ENCODE measurements at places on chromosomes 12 and 14. TPM values are rescaled to one million over a fixed set of nuclear protein-coding genes. Genes with fewer than 3 reads are reported as not detected.

GRCh38 chr14:93566065-93566693, 135.4 kb downstream of the UNC79 start:
- H3K27me3 ChIP-seq, result no peaks in the 10 kb centered on the region
- no peaks in the 10 kb centered on the region for H3K4me1 ChIP-seq
- no peak overlapping the region for H3K27ac ChIP-seq
- H3K4me3 ChIP-seq, result no peak overlapping the region
- H3K36me3 ChIP-seq, result no peaks in the 10 kb centered on the region
- no peak for DNase-seq

- H3K36me3 ChIP-seq, result no peaks in the 10 kb centered on the region
- H3K4me3 ChIP-seq, result peak overlapping the region; percentile 31
- H3K4me1 ChIP-seq, result no peaks in the 10 kb centered on the region
- H3K27ac ChIP-seq, result peak overlapping the region; percentile 67
Measured at GRCh38 chr12:47360771-47361388, 281.1 kb upstream of the AMIGO2 start.

- DNase-seq, result no peak
- no peak overlapping the region for H3K4me3 ChIP-seq
- no peak overlapping the region for H3K27ac ChIP-seq
- H3K4me1 ChIP-seq, result peaks cover 13% of the 10 kb centered on the region
- H3K27me3 ChIP-seq, result no peaks in the 10 kb centered on the region
Measured at GRCh38 chr12:45981075-45981837, 9.1 kb downstream of the SCAF11 start.

DNA sequence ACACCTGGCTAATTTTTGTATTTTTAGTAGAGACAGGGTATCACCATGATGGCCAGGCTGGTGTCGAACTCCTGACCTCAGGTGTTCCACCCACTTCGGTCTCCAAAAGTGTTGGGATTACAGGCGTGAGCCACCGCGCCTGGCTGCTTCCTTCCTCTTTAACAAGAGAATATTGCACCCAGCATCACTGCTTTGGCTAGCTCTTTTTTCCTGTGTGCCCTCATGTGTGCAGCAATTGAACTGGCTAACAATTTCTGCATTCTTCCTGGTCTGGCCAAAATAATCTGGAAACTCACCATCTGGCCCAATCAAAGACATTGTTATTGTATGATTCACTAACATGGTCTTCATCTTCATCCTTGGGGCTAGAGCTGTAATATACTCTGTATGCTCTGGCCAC, 2.7 kb upstream of the ASB8 start:
- H3K4me3 ChIP-seq, result no peak overlapping the region
- no peak overlapping the region for H3K27ac ChIP-seq
- no peak for DNase-seq
- no peaks in the 10 kb centered on the region for H3K27me3 ChIP-seq
- H3K4me1 ChIP-seq, result peaks cover 4% of the 10 kb centered on the region
- no peaks in the 10 kb centered on the region for H3K36me3 ChIP-seq

DNA sequence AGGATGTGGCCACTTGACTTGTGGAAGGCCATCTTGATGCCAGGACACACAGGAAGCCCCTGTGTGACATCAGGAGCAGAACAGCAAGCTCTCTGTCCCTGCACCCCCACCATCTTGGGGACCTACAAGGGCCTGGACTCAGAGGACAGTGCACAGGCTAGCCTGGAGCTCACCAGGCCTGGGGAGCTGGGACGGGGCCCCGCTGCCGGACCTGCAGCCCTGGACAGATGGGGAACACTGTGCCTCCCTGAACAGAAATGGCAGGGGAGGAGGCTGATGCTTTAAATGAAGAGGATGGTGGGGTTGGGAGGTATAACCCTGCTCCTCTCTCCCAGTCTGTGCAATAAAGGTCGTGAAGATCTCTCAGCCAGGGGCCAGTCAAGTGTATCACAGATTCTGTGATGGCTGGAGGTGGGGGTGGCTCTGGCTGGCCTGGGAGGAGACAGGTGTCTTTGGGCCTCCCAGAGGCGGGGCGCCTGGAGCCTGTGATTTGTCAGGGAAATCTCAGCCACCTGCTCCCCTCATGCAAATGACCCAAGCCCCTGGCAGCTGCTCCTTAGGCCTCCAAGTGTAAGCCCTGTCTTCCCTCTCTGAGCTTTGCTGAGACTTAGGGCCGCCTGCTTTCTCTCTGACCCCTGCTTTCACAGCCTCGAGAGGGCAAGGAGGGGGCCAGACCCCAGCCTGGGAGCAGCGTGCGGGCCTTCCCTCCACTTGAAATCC, 1.1 kb upstream of the GNB3 start:
- no peak for DNase-seq
- peaks cover 45% of the 10 kb centered on the region for H3K4me1 ChIP-seq
- no peaks in the 10 kb centered on the region for H3K27me3 ChIP-seq
- H3K4me3 ChIP-seq, result no peak overlapping the region
- peaks cover 54% of the 10 kb centered on the region for H3K36me3 ChIP-seq
- no peak overlapping the region for H3K27ac ChIP-seq

NOC4L gene
- total RNA-seq, result 78.5 TPM

- no peaks in the 10 kb centered on the region for H3K4me1 ChIP-seq
- no peaks in the 10 kb centered on the region for H3K27me3 ChIP-seq
- DNase-seq, result no peak
Measured at GRCh38 chr12:58728397-58728796, 191.9 kb downstream of the LRIG3 start.

- no peaks in the 10 kb centered on the region for H3K4me1 ChIP-seq
- H3K27me3 ChIP-seq, result no peaks in the 10 kb centered on the region
- peak overlapping the region; percentile 73 for H3K4me3 ChIP-seq
- DNase-seq, result no peak
Measured at GRCh38 chr14:36662258-36662542, 540 bp downstream of the PAX9 start.

MIP gene
- 0.29 TPM for total RNA-seq

DNA sequence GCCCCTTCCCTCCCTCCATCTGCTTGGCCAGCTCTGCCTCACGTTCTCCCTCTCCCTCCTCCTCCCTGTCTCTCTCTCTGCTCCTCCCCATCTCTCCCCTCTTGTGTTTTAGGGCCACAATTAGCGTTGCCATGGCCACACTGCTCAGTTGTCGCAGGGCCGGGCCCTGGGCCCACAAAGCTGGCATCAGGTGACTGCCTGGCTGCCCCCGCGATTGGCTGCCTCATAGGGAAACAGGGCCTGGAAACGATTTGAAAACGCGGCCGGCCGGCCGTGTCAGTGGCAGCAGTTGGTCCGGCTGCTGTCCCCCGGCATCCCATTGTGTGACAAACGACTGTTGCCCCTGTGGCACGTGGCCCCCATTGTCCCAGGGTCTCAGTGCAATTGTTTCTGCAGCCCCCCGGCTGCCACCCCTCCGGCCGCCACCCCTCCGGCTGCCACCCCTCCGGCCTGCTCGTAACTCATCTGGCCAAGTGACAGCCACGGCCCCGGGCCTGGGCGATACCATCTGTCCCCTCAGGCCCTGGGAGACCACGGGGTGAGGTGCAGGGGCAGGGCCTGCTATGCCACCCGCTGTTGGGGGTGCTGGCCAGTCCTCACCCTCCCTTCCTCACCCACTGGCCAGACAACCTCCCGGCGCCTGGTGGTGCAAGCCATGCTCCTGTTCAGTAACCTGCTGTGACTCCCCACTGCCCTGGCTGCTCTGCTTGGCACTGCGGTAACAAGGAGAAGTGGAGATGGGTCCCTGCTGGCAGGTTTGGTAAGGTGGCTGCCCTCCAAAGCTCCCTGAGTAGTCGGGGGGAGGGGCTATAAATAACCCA, 17.4 kb downstream of the FOXN4 start:
- DNase-seq, result no peak
- H3K27ac ChIP-seq, result no peak overlapping the region
- peaks cover 15% of the 10 kb centered on the region for H3K4me1 ChIP-seq
- no peaks in the 10 kb centered on the region for H3K36me3 ChIP-seq
- H3K27me3 ChIP-seq, result peaks cover 66% of the 10 kb centered on the region
- H3K4me3 ChIP-seq, result no peak overlapping the region

PRICKLE1 gene
- 0.58 TPM for total RNA-seq

DNA sequence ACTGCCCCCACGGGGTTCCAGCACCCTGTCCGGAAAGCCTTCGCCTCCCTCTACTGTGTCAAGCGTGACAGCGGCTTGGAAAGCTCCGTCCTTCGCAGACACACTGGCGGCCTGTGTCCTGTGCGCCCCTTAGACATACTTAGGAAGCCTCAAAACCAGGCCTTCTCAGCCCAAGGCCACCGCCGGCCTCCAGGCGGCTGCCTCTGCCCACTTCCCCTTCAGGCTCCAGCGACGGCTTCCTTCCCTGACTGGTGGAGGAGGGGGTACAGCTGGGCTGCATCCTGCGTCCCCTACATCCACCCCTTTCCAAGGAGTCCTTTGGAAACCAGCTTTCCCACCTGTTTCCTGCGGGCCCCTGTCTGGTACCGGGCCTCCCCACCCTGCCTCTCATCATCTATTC, 2.5 kb upstream of the CACNA2D4 start:
- H3K4me1 ChIP-seq, result peaks cover 40% of the 10 kb centered on the region
- DNase-seq, result no peak
- no peak overlapping the region for H3K4me3 ChIP-seq
- H3K36me3 ChIP-seq, result no peaks in the 10 kb centered on the region
- no peak overlapping the region for H3K27ac ChIP-seq
- H3K27me3 ChIP-seq, result peaks cover 14% of the 10 kb centered on the region

- H3K4me1 ChIP-seq, result peaks cover 58% of the 10 kb centered on the region
- peaks cover 26% of the 10 kb centered on the region for H3K36me3 ChIP-seq
- no peaks in the 10 kb centered on the region for H3K27me3 ChIP-seq
- DNase-seq, result no peak
- H3K27ac ChIP-seq, result peak overlapping the region; percentile 88
Measured at GRCh38 chr12:54418441-54419087, 502 bp downstream of the ITGA5 start.

GRCh38 chr12:32398816-32399369, 465 bp upstream of the FGD4 start:
- peaks cover 14% of the 10 kb centered on the region for H3K4me1 ChIP-seq
- no peak for DNase-seq
- H3K27me3 ChIP-seq, result peaks cover 23% of the 10 kb centered on the region
- H3K36me3 ChIP-seq, result no peaks in the 10 kb centered on the region

LRFN5 gene
- total RNA-seq, result 0.16 TPM

ATP5F1B gene
- 1,519 TPM for total RNA-seq

GRCh38 chr12:108600702-108601007, 2.8 kb upstream of the TMEM119 start:
- H3K4me1 ChIP-seq, result peaks cover 11% of the 10 kb centered on the region
- H3K36me3 ChIP-seq, result no peaks in the 10 kb centered on the region
- no peaks in the 10 kb centered on the region for H3K27me3 ChIP-seq

DNA sequence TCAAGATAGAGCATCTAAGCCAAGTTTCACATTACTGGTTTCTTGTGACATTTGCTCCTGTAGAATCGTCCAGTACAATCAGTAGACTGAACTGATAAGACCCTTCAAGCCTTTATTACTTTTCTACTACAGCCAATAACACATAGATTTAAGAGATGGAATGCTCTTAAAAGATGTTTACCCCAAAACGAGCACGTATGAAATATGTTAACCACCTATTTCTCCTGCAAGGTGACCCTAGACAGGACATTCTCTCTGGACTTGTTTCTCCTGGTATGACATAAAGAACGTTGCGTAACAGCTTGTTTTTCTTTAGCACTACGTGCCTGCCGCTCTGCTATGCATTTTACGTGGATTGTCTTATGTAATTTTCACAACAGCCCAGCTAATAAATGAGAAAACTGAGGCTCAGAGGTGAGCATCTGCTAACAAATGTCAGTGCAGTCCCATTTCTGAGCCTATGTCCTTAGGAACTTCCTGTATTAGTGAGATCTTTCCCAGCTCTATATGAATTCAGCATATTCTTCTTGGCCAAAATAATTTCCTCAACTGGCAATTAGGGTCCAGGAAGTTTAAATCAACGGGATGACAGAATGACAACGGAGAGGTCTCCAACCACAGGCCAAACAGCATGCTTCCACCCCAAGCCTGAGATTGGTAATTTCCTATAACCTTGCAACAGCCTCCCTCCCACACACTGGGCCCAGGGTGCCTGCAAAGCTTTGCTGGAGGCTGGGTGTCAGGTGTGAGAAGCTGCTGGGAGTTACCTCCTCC, 3.7 kb downstream of the NFKBIA start:
- H3K4me3 ChIP-seq, result no peak overlapping the region
- no peak for DNase-seq
- H3K36me3 ChIP-seq, result peaks cover 39% of the 10 kb centered on the region
- no peaks in the 10 kb centered on the region for H3K27me3 ChIP-seq
- H3K27ac ChIP-seq, result 0 out of 3 replicates have a peak overlapping the region, but pooled peaks have one; percentile 13

NCOR2 gene
- 126 TPM for total RNA-seq

DNA sequence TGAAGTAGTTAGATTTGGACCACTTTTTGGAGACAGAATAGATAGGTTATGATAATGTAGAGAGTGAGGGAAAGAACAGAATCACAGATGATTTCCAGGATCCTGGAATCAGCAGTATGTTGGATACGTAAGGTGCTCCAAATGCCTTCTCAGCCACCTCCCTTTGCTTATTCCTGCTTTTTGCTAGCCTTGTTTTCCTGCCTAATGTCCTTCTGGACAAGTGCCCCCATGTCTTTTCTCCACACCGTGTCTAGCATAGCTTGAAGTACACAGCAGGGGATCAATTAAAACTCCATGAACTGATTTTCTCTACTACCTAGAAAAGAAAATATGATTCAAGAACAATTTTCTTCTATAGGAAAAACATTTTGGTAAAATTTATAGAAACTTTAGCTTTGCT, 144.0 kb downstream of the SYT1 start:
- no peaks in the 10 kb centered on the region for H3K36me3 ChIP-seq
- no peaks in the 10 kb centered on the region for H3K27me3 ChIP-seq
- no peak overlapping the region for H3K4me3 ChIP-seq

- DNase-seq, result no peak
Measured at GRCh38 chr12:3379079-3379478, 111.9 kb upstream of the PRMT8 start.

DNA sequence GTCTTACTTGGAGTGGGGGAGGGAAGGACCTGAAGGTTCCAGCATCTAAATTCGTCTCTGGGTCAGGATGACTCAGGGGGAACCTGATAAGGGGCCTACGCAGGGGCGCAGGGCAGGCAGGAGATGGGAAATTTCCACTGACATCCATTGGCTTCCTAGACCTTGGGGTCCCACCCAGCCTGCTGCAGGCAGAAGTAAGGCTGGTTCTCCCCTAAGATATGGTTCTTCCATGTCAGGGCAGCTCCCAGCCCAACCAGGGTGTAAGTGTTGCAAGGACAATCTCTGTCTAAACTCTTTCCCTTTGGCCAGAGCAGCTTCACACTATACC, 2.1 kb upstream of the NDRG2 start:
- no peaks in the 10 kb centered on the region for H3K36me3 ChIP-seq
- no peak overlapping the region for H3K4me3 ChIP-seq
- H3K4me1 ChIP-seq, result peaks cover 44% of the 10 kb centered on the region
- peak; percentile 82 for DNase-seq
- H3K27ac ChIP-seq, result peak overlapping the region; percentile 80
- no peaks in the 10 kb centered on the region for H3K27me3 ChIP-seq

- no peak for DNase-seq
- H3K27me3 ChIP-seq, result no peaks in the 10 kb centered on the region
- H3K4me3 ChIP-seq, result no peak overlapping the region
- 0 out of 2 replicates have a peak, but pooled peaks cover 3% of the 10 kb centered on the region for H3K4me1 ChIP-seq
- no peak overlapping the region for H3K27ac ChIP-seq
Measured at GRCh38 chr14:68718023-68718990, 74.6 kb downstream of the ZFP36L1 start.

Measured in K562 (cell line).